ENCODE measurements at places on chromosomes 1 and 21. TPM values are rescaled to one million over a fixed set of nuclear protein-coding genes. Genes with fewer than 3 reads are reported as not detected.
A peak's percentile ranks its signal among the peaks of the same experiment; 100 is the strongest.

PTPN7 gene
- not detected for total RNA-seq

GRCh38 chr1:41118645-41119044 is 97.1 kb upstream of the SLFNL1 start:
- no peak for DNase-seq

- no peak for DNase-seq
Observed at GRCh38 chr21:29105218-29105617, 25.2 kb upstream of the MAP3K7CL start.

HAO2 gene
- not detected for total RNA-seq

DNA sequence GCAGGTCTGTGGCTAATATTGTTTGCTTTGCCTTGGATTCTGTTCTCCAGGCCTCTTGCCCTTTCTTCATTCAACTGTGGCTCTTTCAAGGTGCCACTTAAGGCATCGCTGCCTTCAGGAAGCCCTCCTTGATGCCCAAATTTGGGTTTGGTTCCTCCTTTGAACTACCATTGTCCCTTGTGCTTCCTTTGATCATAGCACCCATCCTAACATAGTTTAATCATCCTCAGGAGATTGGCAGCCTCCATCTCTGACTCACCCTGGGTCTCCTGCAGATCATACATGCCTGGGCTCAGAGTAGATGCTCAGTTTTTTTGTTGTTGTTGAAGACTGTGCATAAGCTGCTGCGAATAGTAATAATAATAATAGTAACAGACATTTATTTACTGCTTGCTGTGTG is 54.4 kb upstream of the ACOT11 start:
- DNase-seq, result no peak

DNA sequence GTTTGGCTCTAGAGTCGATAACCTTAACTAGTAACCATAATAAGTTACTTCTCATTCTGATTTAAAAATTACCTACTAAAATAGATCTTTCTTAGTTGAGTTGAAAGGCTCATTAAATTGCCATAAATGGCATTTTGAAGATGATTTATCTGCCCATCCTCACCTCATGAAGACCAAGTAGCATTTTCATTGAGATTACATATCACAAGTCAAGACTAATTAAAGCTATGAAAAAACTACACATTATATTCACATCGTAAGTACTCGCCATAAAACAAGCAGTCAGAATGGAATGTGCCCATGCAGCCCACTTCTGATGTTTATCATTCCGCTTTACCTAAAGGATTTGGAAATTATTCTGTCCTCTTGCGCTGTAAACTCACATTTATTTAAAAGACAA is 212.0 kb downstream of the COL11A1 start:
- no peak for DNase-seq

DNA sequence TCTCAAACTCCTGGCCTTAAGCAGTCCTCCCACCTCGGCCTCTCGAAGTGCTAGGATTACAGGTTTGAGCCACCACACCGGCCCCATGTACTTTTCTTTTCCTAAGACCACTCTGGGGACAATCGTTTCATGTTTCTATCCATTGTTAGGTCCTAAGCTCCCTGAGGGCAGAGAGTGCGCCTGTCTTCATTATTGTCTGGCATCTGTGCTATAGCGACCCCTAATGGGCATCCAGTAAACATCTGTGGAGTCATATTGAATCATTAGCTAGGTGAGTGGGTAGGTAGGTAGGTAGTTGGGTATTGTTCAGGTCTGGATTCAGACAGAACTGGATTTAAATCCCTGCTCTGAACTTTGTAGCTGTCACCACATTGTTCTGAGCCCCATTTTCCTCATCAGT is 66.1 kb downstream of the TMEM53 start:
- no peak for DNase-seq

ADCY10 gene
- total RNA-seq, result 0.91 TPM

DNA sequence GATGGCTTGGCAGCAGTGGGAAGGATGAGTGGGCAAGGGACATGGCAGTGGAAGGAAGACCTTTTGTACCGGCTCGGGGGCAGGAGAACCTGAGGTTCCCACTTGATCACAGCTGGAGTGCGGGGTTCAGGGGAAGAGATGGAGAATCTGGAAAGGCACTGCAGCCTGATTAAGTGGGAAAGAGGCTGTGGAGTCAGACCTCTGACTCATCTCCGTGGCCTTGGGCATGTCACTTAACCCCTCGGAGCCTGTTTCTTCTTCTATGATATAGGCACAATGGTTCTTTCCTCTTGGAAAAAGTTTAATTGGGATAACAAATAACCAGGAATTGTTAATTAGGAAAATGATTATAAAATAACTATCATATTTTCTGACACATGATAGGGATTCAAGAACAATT is 13.1 kb upstream of the TMEM61 start:
- DNase-seq, result no peak

DNA sequence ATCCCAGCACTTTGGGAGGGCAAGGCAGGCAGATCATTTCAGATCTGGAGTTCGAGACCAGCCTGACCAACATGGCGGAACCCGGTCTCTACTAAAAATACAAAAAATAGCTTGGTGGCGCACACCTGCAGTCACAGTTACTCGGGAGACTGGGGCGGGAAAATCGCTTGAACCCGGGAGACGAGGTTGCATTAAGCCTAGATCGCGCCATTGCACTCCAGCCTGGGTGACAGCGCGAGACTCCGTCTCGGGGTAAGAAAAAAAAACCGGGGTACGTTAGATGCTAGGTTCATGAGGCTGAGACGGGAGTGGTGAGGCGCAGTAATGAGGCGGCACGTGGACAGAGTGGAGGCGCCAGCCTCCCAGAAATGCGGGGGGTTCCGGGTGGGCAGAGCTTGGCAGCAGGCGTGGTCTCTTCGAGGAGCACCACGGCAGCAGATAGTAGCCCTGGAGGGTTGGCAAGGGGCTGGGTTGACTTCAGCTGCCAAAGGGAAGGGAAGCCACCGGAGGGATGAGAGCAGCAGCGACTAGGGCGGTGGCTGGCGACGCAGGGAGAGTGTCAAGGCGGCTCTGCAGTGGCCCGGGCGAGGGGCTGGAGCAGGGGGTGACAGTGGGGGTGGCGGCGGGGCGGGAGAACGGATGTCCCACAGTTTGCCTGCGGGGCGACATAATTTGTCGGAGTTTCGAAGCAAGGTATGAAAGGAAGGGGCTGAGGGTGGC is 832 bp downstream of the MRPL20 start:
- DNase-seq, result no peak

GRCh38 chr1:67882196-67882958 is 49.1 kb upstream of the GNG12 start:
- no peak for DNase-seq

DNA sequence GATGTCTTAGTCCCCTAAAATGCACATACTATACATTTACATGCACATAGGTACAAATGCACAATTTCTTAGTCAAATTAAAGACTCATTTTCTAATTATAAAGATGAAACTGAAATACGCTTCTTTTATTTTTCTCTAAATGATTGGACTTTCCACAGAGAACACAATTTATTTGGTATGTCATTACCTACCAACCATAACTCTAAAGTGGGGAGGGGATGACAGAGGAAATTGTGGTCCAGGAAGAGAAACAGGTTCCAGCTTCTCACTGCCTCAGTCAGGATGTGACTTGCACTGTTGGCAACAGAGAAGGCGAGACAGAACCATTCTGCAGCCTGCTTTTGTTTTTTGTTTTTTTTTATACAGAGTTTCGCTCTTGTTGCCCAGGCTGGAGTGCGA is 1189.2 kb downstream of the PLA2G4A start:
- DNase-seq, result no peak

GRCh38 chr1:44934791-44935190 is 51.6 kb downstream of the EIF2B3 start:
- no peak for DNase-seq

DNA sequence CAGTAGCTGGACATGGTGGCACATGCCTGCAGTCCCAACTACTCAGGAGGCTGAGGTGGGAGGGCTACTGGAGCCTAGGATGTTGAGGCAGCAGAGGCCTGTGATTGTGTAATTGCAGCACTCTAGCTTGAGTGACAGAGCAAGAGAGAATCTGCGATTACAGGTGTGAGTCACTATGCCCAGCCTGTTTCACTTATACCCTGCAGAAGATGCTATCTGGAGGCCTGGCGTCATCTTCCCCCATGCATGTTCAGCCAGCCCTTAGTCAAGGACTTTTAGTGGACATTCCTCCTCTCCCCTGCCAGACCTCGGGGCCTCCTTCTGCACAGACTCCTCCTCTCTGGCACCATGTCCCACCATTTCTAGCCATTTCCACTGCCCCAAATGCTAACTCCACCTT is 36.3 kb upstream of the RCC2 start:
- DNase-seq, result peak; percentile 28

DNA sequence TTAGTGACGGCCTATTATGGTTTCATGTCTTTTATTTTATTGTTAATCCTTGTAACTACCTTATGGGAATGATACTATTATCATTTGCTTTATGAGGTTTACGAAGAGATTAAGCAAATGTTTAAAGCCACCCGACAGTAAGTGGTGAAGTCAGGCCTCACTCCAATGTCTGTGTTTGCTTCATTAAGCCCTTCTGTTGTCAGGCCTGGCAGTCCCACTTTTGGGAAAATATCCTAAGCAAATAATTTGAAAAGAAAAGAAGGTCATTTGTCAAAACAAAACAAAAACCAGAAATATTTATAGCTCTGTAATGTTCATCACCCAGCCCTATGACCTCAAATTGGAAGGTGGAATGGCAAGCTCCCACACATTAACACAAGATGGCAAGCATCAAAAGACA is 40.7 kb upstream of the USP24 start:
- DNase-seq, result no peak

DNA sequence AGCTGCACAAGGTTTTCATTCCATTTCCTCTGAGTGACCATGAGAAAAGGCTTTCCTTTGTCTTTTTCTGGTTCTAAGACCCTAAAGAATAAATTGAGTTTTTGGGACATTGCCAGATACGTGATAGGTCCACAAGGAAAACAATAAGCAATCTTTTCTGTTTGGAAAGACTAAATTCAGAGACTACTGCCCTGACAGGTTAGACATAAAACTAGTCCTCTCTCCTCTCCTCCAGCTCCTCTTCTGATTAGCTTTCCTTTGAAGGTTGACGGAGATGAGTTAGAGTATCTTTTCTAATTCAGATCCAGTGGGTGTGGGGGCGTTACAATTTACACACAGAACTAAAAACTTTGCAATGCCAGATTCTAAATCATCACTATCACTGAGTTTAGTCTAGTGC is 57.8 kb upstream of the C1orf53 start:
- no peak for DNase-seq

GRCh38 chr1:37240897-37241296 is 206.6 kb upstream of the GRIK3 start:
- no peak for DNase-seq

GRCh38 chr1:55140546-55140983 is 74.6 kb downstream of the USP24 start:
- DNase-seq, result peak; percentile 75

GRCh38 chr1:70495370-70495769 is 84.3 kb downstream of the CTH start:
- no peak for DNase-seq

- DNase-seq, result no peak
Observed at GRCh38 chr21:44989537-44989886, 49.7 kb downstream of the SLX9 start.

GRCh38 chr21:33033094-33033951 is 7.6 kb downstream of the OLIG2 start:
- DNase-seq, result no peak

All from Calu3 (cell line).